ENCODE measurements at places on chromosomes 4 and X. TPM values are rescaled to one million over a fixed set of nuclear protein-coding genes. Genes with fewer than 3 reads are reported as not detected.
A peak's percentile ranks its signal among the peaks of the same experiment; 100 is the strongest.

GRCh38 chr4:7426525-7427171, 8.1 kb downstream of the PSAPL1 start:
- no peak for DNase-seq

- DNase-seq = no peak
Observed at GRCh38 chrX:25300994-25301393, 285.2 kb upstream of the ARX start.

DNA sequence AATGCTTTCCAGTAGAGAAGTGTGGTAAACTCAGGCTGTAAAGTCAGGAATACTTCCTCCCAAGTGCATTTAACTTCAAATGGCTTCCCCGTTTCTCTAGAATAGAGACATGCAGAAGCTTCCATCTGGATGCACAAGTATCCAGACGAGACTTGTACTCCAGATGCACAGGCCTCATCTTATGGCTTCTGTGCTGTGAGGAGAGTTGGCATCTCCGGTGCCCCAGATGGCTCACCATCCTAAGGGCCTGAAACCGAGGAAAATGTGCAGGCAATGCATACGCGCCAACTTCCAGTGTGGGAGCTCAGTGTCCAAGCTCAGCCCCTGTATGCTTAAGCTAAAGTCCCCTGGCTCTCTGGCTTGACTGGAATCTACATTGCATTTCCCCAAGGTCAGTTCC, 184.0 kb upstream of the TBL1X start:
- no peak for DNase-seq

The PPM1K gene
- 9.4 TPM for polyA plus RNA-seq

The NXF2 gene
- polyA plus RNA-seq = not detected

- DNase-seq = no peak
Observed at GRCh38 chrX:154785716-154786115, 19.6 kb downstream of the MPP1 start.

The SLC10A4 gene
- 2.0 TPM for polyA plus RNA-seq

GRCh38 chrX:86930419-86930818, 587.2 kb upstream of the KLHL4 start:
- no peak for DNase-seq

DNA sequence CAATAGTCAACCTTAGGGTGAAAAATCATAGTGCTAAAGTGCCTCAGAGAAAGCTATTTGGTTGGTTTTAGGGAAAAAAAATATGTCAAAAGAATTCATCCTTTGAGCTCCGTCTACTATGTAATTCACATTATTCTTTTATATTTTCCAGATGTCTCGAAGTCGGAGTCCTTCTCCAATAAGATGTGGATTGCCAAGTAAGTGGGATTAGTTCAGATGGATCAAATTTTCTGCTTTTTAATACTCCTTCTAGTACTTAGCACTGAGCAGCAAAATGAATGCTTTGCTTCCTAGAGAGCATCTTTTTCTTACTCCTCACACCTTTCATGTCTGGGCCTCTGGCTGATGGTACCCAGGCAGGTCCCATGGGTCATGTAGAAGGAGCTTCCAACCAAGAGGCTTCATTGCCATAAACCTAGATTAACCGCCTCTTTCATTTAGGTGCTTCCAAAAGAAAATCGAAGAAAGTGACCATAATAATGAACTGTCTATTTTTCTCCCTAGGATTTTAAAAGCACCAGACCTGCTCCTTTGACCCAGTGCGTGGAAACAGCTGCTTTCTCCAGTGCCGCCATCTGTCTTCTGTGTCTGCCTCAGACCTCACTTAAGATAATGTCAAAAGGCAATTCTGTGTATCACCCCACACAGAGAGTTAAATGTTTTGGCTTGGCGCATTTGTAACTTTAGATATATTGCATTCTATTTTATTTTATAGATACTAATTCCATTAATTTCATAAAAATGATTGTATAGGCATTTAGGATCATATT, 43.5 kb downstream of the SPATA18 start:
- DNase-seq = no peak

- no peak for DNase-seq
Observed at GRCh38 chrX:44903830-44904530, 31.0 kb downstream of the KDM6A start.

DNA sequence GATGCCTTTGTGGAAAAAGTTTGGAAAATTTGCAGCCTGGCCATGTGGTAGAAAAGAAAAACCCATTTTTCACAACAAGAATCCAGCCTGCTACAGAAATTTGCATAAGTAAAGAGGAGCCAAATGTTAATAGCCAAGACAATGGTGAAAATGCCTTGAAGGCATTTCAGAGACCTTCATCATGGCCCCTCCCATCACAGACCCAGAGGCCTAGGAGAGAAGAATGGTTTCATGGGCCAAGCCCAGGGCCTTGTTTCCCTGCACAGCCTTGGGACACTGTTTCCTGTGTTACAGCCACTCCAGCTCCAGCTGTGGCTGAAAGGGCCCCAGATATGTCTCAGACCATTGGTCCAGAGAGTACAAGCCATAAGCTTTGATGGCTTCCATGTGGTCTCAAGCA, 101.4 kb upstream of the LINC00632 start:
- no peak for DNase-seq

DNA sequence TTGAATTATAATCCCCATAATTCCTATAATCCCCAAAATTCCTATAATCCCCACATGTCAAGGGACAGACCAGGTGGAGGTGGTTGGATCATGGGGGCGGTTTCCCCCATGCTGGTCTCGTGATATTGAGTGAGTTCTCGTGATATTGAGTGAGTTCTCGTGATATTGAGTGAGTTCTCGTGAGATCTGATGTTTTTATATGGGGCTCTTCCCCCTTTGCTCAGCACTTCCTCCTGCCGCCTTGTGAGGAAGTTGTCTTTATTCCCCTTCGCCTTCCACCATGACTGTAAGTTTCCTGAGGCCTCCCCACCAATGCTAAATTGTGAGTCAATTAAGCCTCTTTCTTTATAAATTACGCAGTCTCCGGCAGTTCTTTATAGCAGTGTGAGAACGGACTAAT, 36.6 kb upstream of the GPR78 start:
- no peak for DNase-seq

DNA sequence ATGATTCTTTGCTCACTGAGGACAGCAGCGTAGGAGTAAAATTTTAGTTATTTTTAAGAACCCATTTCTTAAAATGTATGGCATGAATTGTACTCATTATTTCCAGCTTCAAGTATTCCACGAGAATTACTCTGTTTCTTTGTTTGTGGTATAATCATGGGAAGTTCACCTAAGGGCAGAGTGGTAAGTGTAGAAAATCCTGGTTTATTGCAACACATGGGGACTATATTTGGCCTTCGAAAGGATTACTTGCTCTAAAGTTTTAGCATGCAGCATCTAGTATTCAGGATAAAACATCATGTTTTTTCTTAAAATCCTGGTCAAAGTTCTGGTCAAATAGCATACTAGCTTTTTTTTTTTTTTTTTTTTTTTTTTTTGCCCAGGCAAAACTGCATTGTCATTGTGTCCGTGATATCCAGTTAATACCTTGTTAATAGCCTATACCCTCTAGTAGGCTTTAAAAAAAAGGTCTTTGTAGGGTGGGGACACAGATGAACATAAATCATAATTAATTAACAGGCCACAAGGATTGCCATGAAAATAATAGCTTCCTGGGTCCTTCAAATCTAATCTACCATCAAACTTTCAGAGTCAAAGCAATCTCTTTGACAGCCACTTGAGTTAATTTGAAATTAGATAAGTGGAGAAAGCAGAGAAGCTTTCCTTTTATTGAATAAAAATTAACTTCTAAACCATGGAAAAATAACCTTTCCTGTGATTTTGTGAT, 44.6 kb upstream of the VEGFC start:
- no peak for DNase-seq

The TMPRSS11D gene
- polyA plus RNA-seq = 0.06 TPM

The ANAPC10 gene
- 18.7 TPM for polyA plus RNA-seq

- no peak for DNase-seq
Observed at GRCh38 chr4:77819404-77819842, 255 bp upstream of the CNOT6L start.

GRCh38 chr4:82360298-82361177, 13.3 kb downstream of the HNRNPD start:
- DNase-seq = peak; percentile 19

- no peak for DNase-seq
Observed at GRCh38 chrX:116111497-116111896, 59.0 kb upstream of the AGTR2 start.

The CDKN2AIP gene
- 32.1 TPM for polyA plus RNA-seq

DNA sequence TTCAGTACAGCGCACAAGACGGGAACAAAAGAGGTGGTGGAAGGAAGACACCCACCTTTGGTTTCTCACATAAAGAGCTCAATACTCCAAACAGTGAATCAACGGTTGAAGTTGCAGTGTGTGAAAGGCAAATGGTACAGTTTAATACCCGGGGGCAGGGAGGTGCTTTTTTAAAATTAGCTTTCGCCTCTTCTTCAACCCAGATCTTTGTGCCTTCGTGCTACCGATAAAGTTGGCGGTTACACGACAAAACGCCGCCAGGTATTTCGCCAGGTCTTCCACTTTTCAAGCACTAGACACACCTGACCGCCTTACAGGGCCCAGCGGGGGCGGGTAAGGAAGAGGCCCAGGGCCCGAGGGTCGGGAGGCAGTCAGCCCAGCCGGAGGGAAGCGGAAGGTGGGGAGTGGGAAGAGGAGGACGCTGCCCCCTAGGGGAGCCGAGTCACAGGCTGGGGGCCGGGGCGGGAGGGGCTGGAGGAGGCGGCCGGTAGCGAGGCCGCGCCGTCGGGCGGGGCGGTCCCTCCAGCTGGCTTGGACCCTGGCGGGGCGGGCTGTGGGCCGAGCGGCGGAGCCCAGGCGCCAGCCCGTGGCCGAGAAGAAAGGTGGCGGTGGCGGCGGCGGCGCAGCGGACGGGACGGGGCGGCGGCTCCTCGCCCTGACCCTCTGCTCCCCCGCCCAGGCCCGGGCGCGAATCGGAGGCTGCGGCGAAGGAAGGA, 16.0 kb downstream of the UTP3 start:
- DNase-seq = peak; percentile 81

DNA sequence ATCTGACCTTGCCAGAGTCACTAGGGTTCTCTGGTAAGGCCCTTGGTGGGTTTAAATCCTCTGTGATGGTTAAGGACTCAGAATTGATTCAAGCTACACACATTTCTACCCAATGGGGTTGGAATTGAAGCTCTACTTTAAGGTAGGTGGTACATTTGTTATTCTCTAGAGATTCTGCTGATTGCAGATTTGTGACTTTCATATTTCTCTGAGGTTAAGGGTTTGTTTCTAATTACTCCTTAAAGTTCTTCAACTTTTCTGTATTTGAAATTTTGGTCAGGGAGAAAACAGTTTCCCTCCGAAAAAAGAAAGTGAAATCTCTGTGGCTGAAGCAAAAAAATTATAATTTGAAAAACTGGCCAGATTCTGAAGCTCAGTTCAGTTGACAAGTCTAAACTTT, 25.8 kb upstream of the USP46 start:
- DNase-seq = no peak

DNA sequence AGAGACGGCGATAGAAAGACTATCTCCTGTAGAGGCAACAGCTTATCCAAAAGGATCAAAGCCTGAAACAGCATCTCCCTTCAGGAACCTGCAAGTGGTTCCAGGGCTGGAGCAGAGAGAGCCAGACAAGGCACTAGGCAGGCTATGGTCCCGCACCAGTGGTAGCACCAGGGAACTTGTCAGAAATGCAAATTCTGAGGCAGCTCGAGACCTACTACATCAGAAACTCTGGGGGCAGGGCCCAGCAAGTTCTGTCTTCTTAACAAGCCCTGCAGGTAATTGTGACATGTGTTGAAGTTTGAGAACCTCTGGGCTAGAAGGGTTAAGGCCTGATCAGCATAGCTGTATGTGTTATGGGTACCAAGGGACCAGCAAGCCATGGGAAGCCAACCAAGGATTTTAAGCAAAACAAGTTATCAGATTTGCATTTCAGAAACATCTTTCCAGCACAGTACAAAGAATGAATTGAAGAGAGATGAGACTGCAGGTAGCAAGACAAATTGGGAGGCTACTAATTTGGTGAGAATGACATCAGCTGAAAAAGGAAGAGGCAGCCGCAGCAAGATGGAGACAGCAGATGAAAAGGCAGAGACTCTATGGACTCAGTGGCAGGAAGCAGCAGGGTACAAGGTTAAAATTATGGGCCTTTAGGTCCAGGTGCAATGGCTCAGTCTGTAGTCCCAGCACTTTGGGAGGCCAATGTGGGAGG, 139.7 kb downstream of the TSPAN5 start:
- DNase-seq = no peak

The HSFX2 gene
- polyA plus RNA-seq = not detected

DNA sequence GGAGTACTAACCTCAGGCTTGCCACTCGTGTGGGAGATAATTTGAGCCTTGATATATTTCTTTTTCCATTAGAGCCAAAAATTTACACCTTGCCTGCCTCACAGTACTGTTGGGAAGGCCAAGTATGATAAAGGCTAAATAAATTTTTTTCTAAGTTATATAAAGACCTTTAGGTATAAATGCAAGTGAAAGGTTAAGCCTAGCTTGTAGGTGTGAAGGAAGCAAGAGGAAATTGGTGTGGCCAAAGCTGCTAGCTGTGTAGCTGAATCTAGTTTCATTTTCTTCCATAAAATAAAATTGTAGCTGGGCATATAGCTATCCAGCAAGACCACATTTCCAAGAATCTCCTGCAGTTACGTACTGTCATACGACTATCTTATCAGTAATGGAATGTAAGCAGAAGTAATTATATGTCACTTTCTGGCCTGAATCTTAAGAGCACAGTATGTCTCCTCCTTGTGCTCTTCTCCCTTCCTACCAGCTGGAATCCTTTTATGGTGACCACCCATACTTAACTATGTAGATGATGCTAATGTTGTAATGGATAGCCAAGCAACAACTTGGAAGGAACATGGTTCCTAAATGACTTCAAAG, 14.3 kb upstream of the GABRE start:
- DNase-seq = peak; percentile 56

DNA sequence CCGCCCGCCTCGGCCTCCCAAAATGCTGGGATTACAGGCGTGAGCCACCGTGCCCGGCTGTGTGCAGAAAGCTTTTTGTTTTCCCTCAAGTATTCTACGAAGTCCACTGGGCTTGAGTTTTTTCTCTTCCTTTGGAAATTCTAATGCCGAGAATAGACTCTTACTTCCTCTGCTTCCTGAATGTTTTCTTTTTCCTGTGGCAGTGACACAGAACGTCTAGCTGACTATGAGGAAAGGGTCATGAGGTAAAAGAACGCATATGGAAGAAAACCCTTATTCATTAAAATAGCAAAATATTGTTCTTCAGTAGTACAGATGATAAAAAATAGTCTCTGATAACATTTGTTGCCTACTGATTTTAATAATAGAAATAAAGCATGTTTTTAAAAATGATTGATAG, 4.9 kb upstream of the SLC25A4 start:
- DNase-seq = no peak

The HERC5 gene
- 2.7 TPM for polyA plus RNA-seq

- no peak for DNase-seq
Observed at GRCh38 chr4:41613821-41614220, 75.9 kb downstream of the LIMCH1 start.

The WAS gene
- 6.3 TPM for polyA plus RNA-seq

DNA sequence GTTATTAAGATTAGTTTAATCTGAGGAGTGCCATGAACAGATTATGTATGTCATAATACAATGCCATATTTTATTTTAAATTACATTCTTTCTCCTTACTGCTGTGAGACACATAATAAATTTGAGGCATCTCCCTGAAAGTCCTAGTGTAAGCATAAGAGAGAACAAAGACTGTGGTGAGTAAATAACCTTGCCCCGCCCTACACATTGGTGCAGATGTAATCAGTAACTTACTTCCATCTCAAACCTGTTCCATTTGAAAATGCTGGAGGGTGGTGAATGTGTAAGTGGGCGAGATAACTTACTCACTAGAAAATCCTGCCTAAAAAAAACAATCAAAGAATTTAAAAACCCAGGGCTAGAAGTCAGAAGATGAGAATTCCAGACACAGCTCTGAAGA, 338.1 kb upstream of the SLIT2 start:
- DNase-seq = peak; percentile 2

- DNase-seq = no peak
Observed at GRCh38 chrX:17032351-17032750, 85.9 kb downstream of the REPS2 start.

Measured in large intestine (tissue), 12 donors.